ENCODE measurements at places on chromosomes 16 and 17. TPM values are rescaled to one million over a fixed set of nuclear protein-coding genes. Genes with fewer than 3 reads are reported as not detected.

DNA sequence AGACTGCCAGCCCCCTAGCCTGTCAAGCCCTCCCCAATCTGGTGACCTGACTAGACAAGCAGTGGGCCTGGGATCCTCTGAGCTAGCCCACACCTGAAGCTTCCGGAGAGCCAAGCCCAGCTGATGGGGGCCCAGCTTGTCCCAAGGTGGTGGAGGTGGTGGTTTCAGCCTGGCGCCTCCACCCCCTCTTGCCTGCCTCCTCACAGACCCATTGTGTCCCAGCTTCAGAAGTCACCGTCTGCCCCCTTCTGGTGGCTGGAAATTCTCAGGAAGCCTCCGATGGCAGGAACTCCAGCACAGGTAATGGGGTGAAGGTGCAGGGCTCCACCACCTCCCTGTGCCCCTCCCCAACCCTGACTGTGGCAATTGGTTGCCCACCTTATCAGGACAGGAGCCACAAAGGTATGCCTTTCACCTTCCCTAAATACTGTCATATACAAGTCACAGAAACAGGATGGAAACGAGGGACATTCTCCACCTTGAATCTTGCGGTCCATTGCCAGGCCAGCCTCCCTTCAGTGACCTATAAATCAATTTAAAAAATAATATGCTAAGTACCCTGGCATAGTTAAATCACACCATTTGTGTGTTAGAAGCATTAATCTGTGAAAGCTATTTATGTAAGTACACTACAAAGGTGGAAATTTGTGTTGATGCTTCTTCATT is 66.0 kb upstream of the ZNF423 start:
- H3K4me1 ChIP-seq = no peaks in the 10 kb centered on the region
- DNase-seq = peak; percentile 44
- H3K4me3 ChIP-seq = no peak overlapping the region
- H3K27me3 ChIP-seq = peaks cover 46% of the 10 kb centered on the region

DNA sequence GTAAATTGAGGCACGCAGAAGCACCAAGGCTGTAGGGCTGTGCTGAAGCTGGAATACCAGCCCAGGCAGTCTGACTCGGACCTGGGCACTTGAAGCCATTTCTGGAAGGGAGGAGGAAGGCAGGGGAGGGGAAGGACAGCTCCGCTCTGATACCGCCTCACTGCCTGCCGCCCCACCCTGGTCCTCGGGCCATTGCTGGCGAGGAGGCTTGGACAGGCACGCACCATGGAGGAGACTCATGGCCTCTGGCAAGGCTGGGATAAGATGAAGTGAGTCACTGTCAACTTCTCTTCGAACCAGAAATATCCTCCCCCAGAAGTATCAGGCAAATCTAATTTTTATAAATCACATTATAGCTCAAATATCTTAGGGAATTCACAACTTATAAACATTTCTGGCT is 81.3 kb downstream of the SDK2 start:
- peaks cover 29% of the 10 kb centered on the region for H3K27me3 ChIP-seq
- no peaks in the 10 kb centered on the region for H3K4me1 ChIP-seq
- no peak for DNase-seq

GRCh38 chr17:2814049-2814448 is 17.8 kb downstream of the RAP1GAP2 start:
- no peak overlapping the region for H3K27ac ChIP-seq
- no peaks in the 10 kb centered on the region for H3K36me3 ChIP-seq
- peaks cover 14% of the 10 kb centered on the region for H3K27me3 ChIP-seq
- no peak for DNase-seq
- H3K4me3 ChIP-seq = peak overlapping the region; percentile 14
- H3K4me1 ChIP-seq = no peaks in the 10 kb centered on the region

GRCh38 chr17:35342276-35342675 is 31.1 kb downstream of the SLFN11 start:
- no peak for DNase-seq
- no peak overlapping the region for H3K4me3 ChIP-seq
- H3K27me3 ChIP-seq = peaks cover 45% of the 10 kb centered on the region
- peak overlapping the region; percentile 75 for H3K27ac ChIP-seq

Gene CRYBA1
- not detected for total RNA-seq

- H3K4me3 ChIP-seq = peak overlapping the region; percentile 39
- peaks cover 85% of the 10 kb centered on the region for H3K4me1 ChIP-seq
- H3K27me3 ChIP-seq = no peaks in the 10 kb centered on the region
- peak overlapping the region; percentile 84 for H3K27ac ChIP-seq
These were observed 18.4 kb downstream of the BAIAP2 start for GRCh38 chr17:81053041-81053970.

- DNase-seq = no peak
- no peak overlapping the region for H3K27ac ChIP-seq
- no peaks in the 10 kb centered on the region for H3K27me3 ChIP-seq
These were observed 10.6 kb downstream of the TRPV2 start for GRCh38 chr17:16425698-16426659.

- peaks cover 13% of the 10 kb centered on the region for H3K36me3 ChIP-seq
- H3K27me3 ChIP-seq = no peaks in the 10 kb centered on the region
- peaks cover 48% of the 10 kb centered on the region for H3K4me1 ChIP-seq
These were observed 587 bp upstream of the CDK5R1 start for GRCh38 chr17:32486111-32486700.

- H3K4me3 ChIP-seq = no peak overlapping the region
- DNase-seq = peak; percentile 29
- H3K27me3 ChIP-seq = no peaks in the 10 kb centered on the region
- no peaks in the 10 kb centered on the region for H3K4me1 ChIP-seq
- no peak overlapping the region for H3K27ac ChIP-seq
These were observed 65.9 kb upstream of the IRX6 start for GRCh38 chr16:55257966-55258613.

Gene HID1
- total RNA-seq = 7.2 TPM

DNA sequence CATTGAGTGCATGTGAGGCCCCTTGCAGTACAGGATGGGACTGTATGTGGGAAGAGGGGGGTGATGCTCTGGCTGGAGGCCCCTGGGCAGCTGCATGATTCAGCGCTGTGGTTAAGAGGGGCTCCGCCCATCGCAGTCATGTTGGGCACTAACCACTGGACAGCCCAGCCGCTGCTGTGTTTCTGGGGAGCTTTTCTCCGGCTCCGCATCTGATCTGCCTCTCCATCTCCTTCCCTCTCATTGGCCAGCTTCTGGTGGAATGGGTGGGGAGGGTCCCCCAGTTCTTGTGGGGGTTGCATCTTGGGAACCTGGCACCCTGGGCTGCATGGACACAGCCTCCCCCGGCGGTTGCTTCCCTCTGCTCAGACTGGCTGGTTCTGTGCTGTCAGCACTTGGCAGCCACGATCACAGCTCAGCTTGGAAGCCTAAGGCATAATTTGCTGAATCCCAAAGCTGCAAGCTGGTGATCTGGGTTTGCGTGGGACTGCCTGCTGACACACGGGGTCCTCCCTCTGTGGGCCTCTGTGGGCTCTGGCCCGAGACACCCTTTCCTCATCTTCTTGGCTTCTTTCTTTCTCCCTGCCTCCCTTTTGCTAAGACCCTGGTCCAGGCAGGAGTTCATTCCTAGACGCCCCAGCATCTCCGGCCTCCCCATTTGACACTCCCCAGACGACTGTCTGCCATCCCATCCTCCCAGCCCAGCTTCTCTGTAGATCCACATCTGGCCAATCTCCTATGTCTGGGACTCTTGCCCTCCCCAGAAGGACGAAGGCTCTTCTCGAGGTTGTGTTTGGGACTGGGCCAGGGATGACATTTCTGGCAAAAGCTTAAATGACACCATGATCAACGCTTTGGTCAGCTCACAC is 168.3 kb downstream of the SEC14L1 start:
- no peaks in the 10 kb centered on the region for H3K36me3 ChIP-seq
- H3K4me1 ChIP-seq = peaks cover 33% of the 10 kb centered on the region
- H3K27me3 ChIP-seq = no peaks in the 10 kb centered on the region
- no peak overlapping the region for H3K27ac ChIP-seq

GRCh38 chr17:44105483-44105882 is 18.0 kb downstream of the HDAC5 start:
- no peak for DNase-seq
- peak overlapping the region; percentile 21 for H3K27ac ChIP-seq
- peaks cover 99% of the 10 kb centered on the region for H3K4me1 ChIP-seq
- H3K27me3 ChIP-seq = no peaks in the 10 kb centered on the region

- H3K4me3 ChIP-seq = no peak overlapping the region
- peaks cover 100% of the 10 kb centered on the region for H3K27me3 ChIP-seq
- H3K27ac ChIP-seq = no peak overlapping the region
- H3K36me3 ChIP-seq = no peaks in the 10 kb centered on the region
These were observed 3.9 kb upstream of the IGF2BP1 start for GRCh38 chr17:48993305-48993704.

- peak within 1 kb of the TSS; percentile 83 for H3K27ac ChIP-seq
- H3K4me1 ChIP-seq = no peaks in the 10 kb centered on the region
- H3K36me3 ChIP-seq = peaks cover 13% of the 10 kb centered on the region
These were observed at the start of gene ABCA9 for GRCh38 chr17:69060822-69061221. Gene ABCA9 (minus strand): TSS chr17:69060927. CDS start chr17:69051126, 9,801 bp downstream.

GRCh38 chr16:66427036-66427860 is at the start of gene BEAN1:
Gene BEAN1 (plus strand): TSS chr16:66427295. CDS start chr16:66437677, 10,382 bp downstream.
- peaks cover 22% of the 10 kb centered on the region for H3K4me1 ChIP-seq
- peak within 1 kb of the TSS; percentile 70 for H3K4me3 ChIP-seq
- peaks cover 30% of the 10 kb centered on the region for H3K27me3 ChIP-seq
- peak; percentile 36 for DNase-seq
- H3K36me3 ChIP-seq = no peaks in the 10 kb centered on the region

Gene ADAM11
- 7.3 TPM for total RNA-seq

GRCh38 chr17:48351911-48352332 is 78.1 kb downstream of the SKAP1 start:
- DNase-seq = no peak
- peaks cover 98% of the 10 kb centered on the region for H3K27me3 ChIP-seq
- no peaks in the 10 kb centered on the region for H3K36me3 ChIP-seq
- no peaks in the 10 kb centered on the region for H3K4me1 ChIP-seq

- peaks cover 31% of the 10 kb centered on the region for H3K27me3 ChIP-seq
- no peak for DNase-seq
- H3K4me1 ChIP-seq = peaks cover 10% of the 10 kb centered on the region
- H3K27ac ChIP-seq = no peak overlapping the region
These were observed 5.0 kb downstream of the SPDYE4 start for GRCh38 chr17:8753136-8753975.

DNA sequence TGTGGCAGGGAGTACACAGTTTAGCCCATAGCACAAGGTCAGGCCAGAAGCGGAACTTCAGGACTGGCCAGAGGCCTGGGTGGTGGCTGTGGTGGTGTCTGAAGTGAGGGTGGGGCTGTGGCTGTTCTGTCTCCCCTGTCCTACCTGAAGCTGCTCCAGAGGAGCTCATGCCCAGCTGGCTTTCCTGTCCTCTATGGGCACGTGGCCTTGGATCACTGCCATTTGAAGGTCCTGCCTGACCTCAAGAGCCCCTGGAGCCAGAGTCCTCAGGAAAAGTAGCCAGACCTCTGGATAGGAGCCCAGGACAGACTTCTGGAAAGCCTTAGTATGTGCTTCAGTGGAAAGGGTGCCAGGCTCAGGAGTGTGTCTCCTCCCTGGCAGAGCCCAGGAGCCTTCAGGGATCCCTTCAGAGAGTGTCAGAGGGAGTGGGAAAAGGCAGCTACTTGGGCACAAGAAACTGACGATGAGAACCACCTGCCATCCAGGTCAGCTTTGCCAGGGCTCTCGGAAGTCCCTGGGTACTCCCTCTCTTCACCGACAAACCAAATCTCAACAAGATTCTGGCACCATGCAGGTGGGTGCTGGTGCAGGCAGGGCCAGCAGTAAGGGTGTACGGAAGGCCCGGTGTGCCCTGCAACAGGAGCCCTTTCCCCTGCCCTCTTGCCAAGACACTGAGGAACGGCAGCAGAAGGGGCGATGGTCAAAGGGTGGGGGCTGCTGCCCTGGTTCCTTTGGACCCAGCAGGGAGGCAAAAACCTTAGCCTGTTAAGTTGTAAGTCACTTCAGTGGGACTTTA is 153.7 kb downstream of the NTN1 start:
- no peak overlapping the region for H3K4me3 ChIP-seq
- H3K4me1 ChIP-seq = peaks cover 42% of the 10 kb centered on the region
- no peak overlapping the region for H3K27ac ChIP-seq
- no peaks in the 10 kb centered on the region for H3K27me3 ChIP-seq
- no peaks in the 10 kb centered on the region for H3K36me3 ChIP-seq

Gene FBXW10
- total RNA-seq = 0.08 TPM

GRCh38 chr17:76582660-76583059 is 3.0 kb downstream of the ST6GALNAC2 start:
- no peak for DNase-seq
- H3K4me1 ChIP-seq = peaks cover 29% of the 10 kb centered on the region
- peaks cover 19% of the 10 kb centered on the region for H3K27me3 ChIP-seq
- H3K4me3 ChIP-seq = no peak overlapping the region
- no peaks in the 10 kb centered on the region for H3K36me3 ChIP-seq

GRCh38 chr16:72926177-72927070 is 121.5 kb downstream of the ZFHX3 start:
- peaks cover 28% of the 10 kb centered on the region for H3K4me1 ChIP-seq
- H3K36me3 ChIP-seq = no peaks in the 10 kb centered on the region
- DNase-seq = no peak
- H3K27me3 ChIP-seq = no peaks in the 10 kb centered on the region
- H3K4me3 ChIP-seq = no peak overlapping the region
- no peak overlapping the region for H3K27ac ChIP-seq
